ENCODE measurements at places on chromosomes 7 and 10.

- no peak for DNase-seq
- H3K36me3 ChIP-seq: no peaks in the 10 kb centered on the region
- H3K4me1 ChIP-seq: no peaks in the 10 kb centered on the region
- H3K27ac ChIP-seq: no peak overlapping the region
- no peak overlapping the region for H3K4me3 ChIP-seq
These were observed 156.5 kb upstream of the CHST15 start for GRCh38 chr10:124249812-124250432.

- H3K36me3 ChIP-seq: no peaks in the 10 kb centered on the region
- H3K4me3 ChIP-seq: no peak overlapping the region
- peak; percentile 81 for DNase-seq
- H3K27me3 ChIP-seq: peaks cover 20% of the 10 kb centered on the region
These were observed 25.2 kb downstream of the GET4 start for GRCh38 chr7:901388-902154.

- H3K4me1 ChIP-seq: peaks cover 25% of the 10 kb centered on the region
- no peak overlapping the region for H3K27ac ChIP-seq
- no peak overlapping the region for H3K4me3 ChIP-seq
- no peaks in the 10 kb centered on the region for H3K27me3 ChIP-seq
- DNase-seq: no peak
These were observed 29.7 kb upstream of the DNAJB6 start for GRCh38 chr7:157306846-157307838.

GRCh38 chr10:2964632-2965296 lies 102.6 kb upstream of the PFKP start:
- H3K27me3 ChIP-seq: peaks cover 18% of the 10 kb centered on the region
- H3K36me3 ChIP-seq: no peaks in the 10 kb centered on the region
- H3K27ac ChIP-seq: no peak overlapping the region
- DNase-seq: no peak

- peaks cover 22% of the 10 kb centered on the region for H3K4me1 ChIP-seq
- H3K27me3 ChIP-seq: no peaks in the 10 kb centered on the region
- DNase-seq: peak; percentile 69
- H3K4me3 ChIP-seq: peak overlapping the region; percentile 28
- peak overlapping the region; percentile 61 for H3K27ac ChIP-seq
These were observed 111.2 kb upstream of the PTN start for GRCh38 chr7:137454767-137455166.

DNA sequence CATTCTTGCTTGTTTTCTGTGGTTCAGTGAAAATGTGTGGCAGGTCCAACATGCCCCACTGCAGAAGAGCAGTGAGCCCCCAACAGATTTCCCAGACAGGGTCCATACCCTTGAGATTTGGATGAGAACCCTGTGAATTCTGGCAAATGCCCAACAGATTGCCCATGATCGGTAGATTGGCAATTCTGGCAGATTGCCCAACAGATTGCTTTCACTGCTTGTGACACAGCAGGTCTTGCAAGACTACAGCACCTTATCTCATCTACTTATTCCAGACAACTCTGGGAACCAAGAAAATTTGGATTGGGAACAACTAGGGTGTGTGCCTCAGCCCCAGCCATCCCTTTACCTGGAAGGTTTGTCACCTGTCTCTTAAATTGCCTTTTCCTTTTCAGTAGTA lies 143.7 kb upstream of the COL1A2 start:
- H3K27me3 ChIP-seq: no peaks in the 10 kb centered on the region
- H3K4me3 ChIP-seq: no peak overlapping the region

DNA sequence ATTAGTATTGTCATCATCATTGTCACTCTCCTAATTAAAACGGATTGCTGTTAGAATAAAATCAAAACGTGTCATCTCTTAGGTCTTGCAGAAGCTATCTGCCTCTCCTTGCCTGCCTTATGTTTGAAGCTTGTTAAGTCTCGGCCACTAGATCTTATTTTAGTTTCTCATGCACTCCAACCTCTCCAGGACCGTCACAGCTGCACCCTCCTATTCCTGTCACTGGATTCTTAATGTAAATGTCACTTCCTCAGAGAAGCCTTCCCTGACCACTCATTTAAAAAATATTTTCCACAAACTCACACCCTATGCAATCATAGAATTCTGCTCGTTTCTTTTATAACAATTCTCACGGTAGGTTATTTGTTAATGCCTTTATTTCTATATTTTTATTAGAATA lies 103.9 kb upstream of the DKK1 start:
- H3K27ac ChIP-seq: no peak overlapping the region
- peaks cover 5% of the 10 kb centered on the region for H3K4me1 ChIP-seq
- H3K36me3 ChIP-seq: no peaks in the 10 kb centered on the region
- H3K27me3 ChIP-seq: no peaks in the 10 kb centered on the region
- DNase-seq: no peak

GRCh38 chr7:113730309-113730955 lies 188.4 kb downstream of the PPP1R3A start:
- H3K4me1 ChIP-seq: peaks cover 10% of the 10 kb centered on the region
- no peaks in the 10 kb centered on the region for H3K27me3 ChIP-seq
- peak; percentile 78 for DNase-seq

GRCh38 chr10:52111101-52111891 lies 202.8 kb upstream of the DKK1 start:
- H3K36me3 ChIP-seq: no peaks in the 10 kb centered on the region
- H3K4me3 ChIP-seq: no peak overlapping the region
- no peak for DNase-seq
- H3K27ac ChIP-seq: no peak overlapping the region

GRCh38 chr7:40833888-40834234 lies 699.1 kb downstream of the SUGCT start:
- no peaks in the 10 kb centered on the region for H3K27me3 ChIP-seq
- peak; percentile 62 for DNase-seq
- H3K36me3 ChIP-seq: no peaks in the 10 kb centered on the region

DNA sequence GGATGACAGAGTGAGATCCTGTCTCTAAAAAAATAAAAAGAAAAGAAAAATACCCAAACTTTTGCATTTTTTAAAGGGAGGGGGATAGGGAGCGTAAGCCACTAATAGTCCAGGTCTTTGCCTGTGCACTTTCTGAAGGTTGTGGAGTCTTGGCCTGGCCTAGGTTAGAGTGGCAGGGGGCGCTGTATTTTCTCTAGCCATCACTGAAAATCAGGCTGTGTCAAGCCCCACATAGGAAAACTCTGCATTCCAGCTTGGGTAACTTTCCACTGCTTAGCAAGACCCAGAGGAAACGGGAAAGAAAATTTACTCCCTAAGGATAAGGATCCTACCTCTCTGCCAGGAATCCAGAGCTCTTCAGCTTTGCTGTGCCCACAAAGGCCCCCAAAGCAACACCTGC lies 10.5 kb upstream of the PAX4 start:
- no peak overlapping the region for H3K4me3 ChIP-seq
- peaks cover 11% of the 10 kb centered on the region for H3K27me3 ChIP-seq
- H3K27ac ChIP-seq: no peak overlapping the region
- DNase-seq: no peak
- H3K36me3 ChIP-seq: no peaks in the 10 kb centered on the region
- peaks cover 16% of the 10 kb centered on the region for H3K4me1 ChIP-seq

DNA sequence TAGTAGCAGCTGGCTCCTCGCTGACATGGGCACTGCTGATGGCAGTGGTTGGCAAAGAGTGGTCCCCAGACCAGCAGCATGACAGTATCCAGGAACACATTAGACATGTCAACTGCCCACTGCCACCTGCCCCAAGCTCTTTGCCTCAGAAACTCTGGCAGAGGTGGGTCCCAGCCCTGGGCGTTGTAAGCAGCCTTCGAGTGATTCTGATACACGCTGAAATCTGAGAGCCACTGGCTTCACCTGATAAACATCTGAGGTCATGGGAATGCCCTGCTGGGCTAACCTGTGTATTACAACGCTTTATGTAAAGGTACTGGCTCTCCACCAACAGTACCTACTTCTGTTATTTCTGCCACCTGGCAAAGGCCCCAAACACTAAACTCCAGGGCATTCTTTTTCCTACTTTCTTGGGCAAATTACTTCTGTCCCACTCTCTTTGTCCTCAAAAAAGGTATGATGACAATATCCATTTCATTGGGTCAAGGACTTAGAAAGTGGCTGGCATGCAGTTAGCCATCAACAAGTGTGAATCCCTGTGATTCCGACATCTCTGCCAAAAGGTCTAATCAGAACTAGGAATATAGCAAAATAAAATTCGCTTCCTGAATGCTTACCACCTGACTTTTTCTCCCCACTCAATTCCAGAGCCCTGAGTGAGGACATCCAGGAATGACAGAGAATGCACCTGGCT lies 9.2 kb downstream of the SGMS1 start:
- H3K27me3 ChIP-seq: no peaks in the 10 kb centered on the region
- no peak overlapping the region for H3K4me3 ChIP-seq

- H3K27me3 ChIP-seq: no peaks in the 10 kb centered on the region
- no peak for DNase-seq
- H3K4me3 ChIP-seq: no peak overlapping the region
- no peak overlapping the region for H3K27ac ChIP-seq
- no peaks in the 10 kb centered on the region for H3K4me1 ChIP-seq
These were observed 80.7 kb upstream of the WDR11 start for GRCh38 chr10:120770496-120770895.

DNA sequence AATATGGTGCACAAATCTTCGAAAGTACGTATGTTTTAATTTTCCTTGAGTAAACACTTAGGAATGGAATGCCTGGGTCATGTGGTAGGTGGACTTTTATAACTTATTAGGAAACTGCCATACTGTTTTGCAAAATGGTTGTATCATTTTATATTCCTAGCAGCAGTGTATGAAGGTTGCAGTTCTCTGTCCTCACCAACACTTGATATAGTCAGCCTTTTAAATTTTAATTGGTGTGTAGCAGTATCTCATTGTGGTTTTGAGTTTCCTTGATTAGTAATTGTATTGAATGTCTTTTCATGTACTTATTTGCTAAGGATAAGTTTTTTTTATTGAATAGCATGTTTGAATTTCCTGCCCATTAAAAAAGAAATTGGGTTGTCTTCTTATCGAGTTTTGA lies 926 bp upstream of the PCBD1 start:
- H3K4me3 ChIP-seq: no peak overlapping the region
- H3K27ac ChIP-seq: no peak overlapping the region
- DNase-seq: no peak
- peaks cover 15% of the 10 kb centered on the region for H3K4me1 ChIP-seq
- H3K36me3 ChIP-seq: no peaks in the 10 kb centered on the region
- H3K27me3 ChIP-seq: no peaks in the 10 kb centered on the region

DNA sequence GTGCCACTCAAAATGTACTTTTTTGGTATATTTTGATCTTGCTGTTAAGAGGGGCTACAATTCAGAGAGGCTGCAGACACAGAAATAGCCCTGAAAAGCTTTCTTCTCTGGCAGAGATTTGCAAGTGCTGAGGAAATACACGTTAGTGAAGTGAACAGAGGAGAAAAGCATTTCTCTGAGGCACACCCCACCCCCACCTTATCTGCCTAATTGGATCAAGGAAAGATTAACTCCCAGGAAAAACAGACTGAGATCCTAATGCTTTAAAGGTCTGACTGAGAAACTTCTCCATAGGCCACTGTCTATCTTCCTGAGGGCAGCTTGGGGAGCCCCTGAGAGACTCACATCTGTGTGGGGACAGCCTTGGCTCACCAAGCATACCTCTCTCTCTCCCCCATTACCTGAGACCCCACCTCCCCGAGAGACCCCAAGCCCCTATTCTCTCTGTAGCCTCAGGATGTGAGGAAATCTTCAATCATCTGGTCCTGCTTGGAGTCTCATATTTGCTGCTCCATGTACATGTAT lies 14.8 kb upstream of the AKR1C3 start:
- DNase-seq: no peak
- no peak overlapping the region for H3K27ac ChIP-seq
- no peaks in the 10 kb centered on the region for H3K36me3 ChIP-seq
- H3K4me3 ChIP-seq: no peak overlapping the region
- H3K4me1 ChIP-seq: peaks cover 10% of the 10 kb centered on the region

GRCh38 chr7:18337048-18337809 lies 158.3 kb upstream of the HDAC9 start:
- no peaks in the 10 kb centered on the region for H3K36me3 ChIP-seq
- no peaks in the 10 kb centered on the region for H3K27me3 ChIP-seq
- DNase-seq: peak; percentile 7
- H3K27ac ChIP-seq: no peak overlapping the region
- no peak overlapping the region for H3K4me3 ChIP-seq

GRCh38 chr10:80693565-80693964 lies 155.9 kb downstream of the SH2D4B start:
- no peak overlapping the region for H3K4me3 ChIP-seq
- H3K36me3 ChIP-seq: no peaks in the 10 kb centered on the region
- H3K27me3 ChIP-seq: no peaks in the 10 kb centered on the region
- H3K27ac ChIP-seq: no peak overlapping the region
- H3K4me1 ChIP-seq: no peaks in the 10 kb centered on the region
- no peak for DNase-seq

- DNase-seq: no peak
- H3K4me3 ChIP-seq: no peak overlapping the region
- no peaks in the 10 kb centered on the region for H3K36me3 ChIP-seq
- no peaks in the 10 kb centered on the region for H3K27me3 ChIP-seq
These were observed 3.6 kb downstream of the PRSS37 start for GRCh38 chr7:141837683-141838082.

DNA sequence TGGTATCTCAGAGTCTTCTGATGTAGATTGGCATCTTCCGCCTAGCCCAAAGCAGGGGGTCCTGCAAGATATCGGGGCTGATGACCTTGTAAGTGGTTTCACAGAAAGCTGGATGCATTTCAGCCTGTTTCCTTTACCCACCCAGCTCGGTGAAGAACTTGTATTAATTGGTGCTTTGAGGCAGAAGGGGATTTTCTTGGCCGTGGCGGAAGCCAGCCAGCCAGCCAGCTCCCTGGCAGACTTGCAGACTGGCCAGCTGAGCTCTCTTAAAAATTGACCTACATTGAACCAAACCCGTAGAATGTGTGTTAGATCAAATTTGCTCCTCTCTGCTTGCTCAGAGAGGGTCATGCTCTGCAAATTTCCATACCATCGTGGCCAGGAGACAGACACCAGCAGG lies 218.4 kb downstream of the ADAM12 start:
- H3K4me3 ChIP-seq: no peak overlapping the region
- H3K27me3 ChIP-seq: no peaks in the 10 kb centered on the region
- H3K27ac ChIP-seq: peak overlapping the region; percentile 88
- peaks cover 24% of the 10 kb centered on the region for H3K4me1 ChIP-seq

- H3K4me1 ChIP-seq: no peaks in the 10 kb centered on the region
- no peak overlapping the region for H3K27ac ChIP-seq
- DNase-seq: peak; percentile 9
- H3K27me3 ChIP-seq: peaks cover 30% of the 10 kb centered on the region
These were observed 45.1 kb downstream of the CHN2 start for GRCh38 chr7:29239638-29240037.

DNA sequence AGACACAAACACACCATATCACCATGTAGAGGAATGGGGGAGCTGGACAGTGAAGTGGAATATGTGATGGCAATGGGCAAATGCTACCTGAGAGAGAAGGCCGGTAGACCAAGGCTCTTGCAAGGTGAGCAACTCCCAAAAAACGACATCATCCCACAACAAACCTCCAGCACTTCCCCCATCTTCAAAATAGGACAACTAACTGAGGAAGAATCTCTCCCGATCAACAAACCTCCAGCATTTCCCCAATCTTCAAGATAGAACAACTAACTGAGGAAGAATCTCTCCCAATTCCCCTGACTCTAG lies 387.2 kb downstream of the PARD3 start:
- no peak overlapping the region for H3K4me3 ChIP-seq
- peaks cover 6% of the 10 kb centered on the region for H3K4me1 ChIP-seq
- H3K27me3 ChIP-seq: no peaks in the 10 kb centered on the region

- H3K27me3 ChIP-seq: no peaks in the 10 kb centered on the region
- no peak overlapping the region for H3K4me3 ChIP-seq
These were observed 5.8 kb downstream of the ANTXRL start for GRCh38 chr10:46292573-46293023.

GRCh38 chr7:20157456-20157855 lies 59.7 kb downstream of the MACC1 start:
- no peak for DNase-seq
- no peaks in the 10 kb centered on the region for H3K27me3 ChIP-seq
- H3K4me1 ChIP-seq: peaks cover 19% of the 10 kb centered on the region
- no peaks in the 10 kb centered on the region for H3K36me3 ChIP-seq

All from GM23248 (cell line).